ENCODE measurements at places on chromosomes 16 and 17. TPM values are rescaled to one million over a fixed set of nuclear protein-coding genes. Genes with fewer than 3 reads are reported as not detected.

The CCDC200 gene
- total RNA-seq = not detected

The WNT3 gene
- total RNA-seq = 1.1 TPM

The BCL6B gene
- total RNA-seq = 14.1 TPM

The CTRL gene
- 0.97 TPM for total RNA-seq

DNA sequence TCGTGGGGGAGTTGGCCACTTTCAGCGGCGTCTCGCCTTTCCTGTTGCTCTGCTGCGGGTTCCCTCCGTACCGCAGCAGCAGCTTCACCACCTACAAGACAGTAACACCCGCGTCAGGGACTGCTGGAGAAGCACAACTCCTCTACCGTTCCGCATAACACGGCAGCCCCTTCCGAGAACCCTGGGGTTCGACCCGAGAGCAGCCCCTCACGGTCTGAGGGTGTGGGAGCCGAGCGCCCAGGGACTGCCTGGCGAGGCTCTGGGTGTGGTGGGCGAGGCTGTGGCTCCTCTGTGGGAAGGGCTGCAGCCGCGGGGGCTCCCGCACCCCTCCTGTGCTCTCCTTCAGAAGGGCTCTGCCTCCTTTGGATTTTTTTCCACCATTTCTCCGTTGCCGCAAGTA lies 68.6 kb downstream of the ZNF778 start:
- no peak for DNase-seq

GRCh38 chr16:19073344-19073743 lies 5.9 kb downstream of the COQ7 start:
- DNase-seq = no peak

DNA sequence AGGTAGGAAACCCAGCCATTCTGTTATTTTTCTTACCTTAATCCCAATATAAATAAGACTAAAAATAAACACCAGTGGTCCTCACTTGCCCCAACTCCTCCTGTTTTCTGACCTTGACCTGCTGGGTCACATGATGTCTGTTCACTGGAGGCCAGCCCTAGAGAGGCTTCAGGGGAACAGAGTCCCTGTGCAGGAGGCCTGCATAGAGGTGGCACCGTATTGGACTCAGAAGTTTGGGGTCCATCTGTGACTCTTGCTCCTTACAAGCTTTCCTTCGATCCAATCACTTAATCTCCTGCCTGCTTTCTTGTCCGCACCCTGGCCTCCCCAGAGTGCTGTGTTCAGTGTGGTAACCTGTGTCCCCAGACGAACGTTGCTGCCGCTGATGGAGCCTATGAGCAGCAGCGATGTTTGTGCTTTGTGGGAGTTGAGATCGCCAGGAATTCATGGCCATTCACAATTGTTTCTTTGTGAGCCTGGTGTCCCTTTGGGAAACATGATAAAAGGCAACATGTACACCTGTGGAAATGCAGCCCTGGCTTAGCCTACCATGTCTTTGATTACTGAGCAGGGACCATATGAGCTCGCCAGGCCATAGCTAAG lies 4.7 kb downstream of the IGSF6 start:
- no peak for DNase-seq

- DNase-seq = no peak
Observed at GRCh38 chr17:30352240-30352814, 18.5 kb upstream of the TMIGD1 start.

DNA sequence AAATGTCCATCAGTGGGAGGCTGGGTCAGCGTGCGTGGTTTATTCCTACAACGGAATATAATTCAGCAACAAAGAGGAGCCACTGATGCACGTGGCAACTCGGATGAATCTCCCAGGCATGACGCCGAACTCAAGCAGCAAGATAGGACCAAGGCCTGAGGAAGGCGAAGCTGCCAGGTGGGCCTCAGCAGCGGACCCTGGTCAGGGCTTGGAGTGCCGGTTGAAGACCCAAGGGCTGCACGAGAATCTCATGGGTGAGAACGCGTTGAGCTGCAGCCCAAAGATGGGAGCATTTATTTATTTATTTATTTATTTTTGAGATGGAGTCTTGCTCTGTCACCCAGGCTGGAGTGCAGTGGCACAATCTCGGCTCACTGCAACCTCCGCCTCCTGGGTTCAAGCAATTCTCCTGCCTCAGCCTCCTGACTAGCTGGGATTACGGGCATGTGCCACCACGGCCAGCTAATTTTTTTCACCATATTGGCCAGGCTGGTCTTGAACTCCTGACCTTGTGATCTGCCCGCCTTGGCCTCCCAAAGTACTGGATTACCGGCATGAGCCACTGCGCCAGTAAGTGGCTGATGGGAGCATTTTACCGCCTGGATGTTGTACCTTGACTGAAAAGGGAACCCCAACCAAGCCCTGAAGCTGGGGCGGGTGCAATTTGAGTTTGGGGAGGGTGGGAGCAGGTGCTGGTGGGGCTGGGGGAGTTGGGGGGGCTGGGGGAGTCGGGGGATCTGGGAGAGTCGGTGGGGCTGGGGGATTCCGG lies 18.1 kb upstream of the BAHCC1 start:
- no peak for DNase-seq
